ENCODE measurements at places on chromosomes 6 and 20. TPM values are rescaled to one million over a fixed set of nuclear protein-coding genes. Genes with fewer than 3 reads are reported as not detected.

GRCh38 chr20:35004749-35005462 lies 49.2 kb downstream of the MYH7B start:
- DNase-seq = no peak

- DNase-seq = no peak
Measured at GRCh38 chr6:106886922-106887797, 87.4 kb downstream of the CD24 start.

DNA sequence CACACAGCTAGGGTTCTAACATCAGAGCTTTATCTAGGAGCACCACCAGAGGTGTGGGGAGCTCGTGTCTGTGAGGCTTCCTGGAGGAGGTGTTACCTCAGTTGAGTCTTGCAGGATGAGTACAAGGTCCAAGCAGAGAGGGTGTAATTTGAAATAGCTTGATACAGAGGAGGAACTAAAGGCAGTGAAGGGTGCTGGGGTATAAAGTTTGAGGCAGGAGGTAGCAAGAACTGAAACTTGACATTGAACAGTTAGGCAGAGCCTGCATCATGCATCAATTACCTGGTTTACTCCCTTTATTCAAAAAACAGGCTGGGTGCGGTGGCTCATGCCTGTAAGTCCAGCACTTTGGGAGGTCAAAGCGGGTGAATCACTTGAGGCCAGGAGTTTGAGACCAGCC lies 241.2 kb downstream of the UST start:
- no peak for DNase-seq

- DNase-seq = no peak
Measured at GRCh38 chr6:105275542-105275941, 95.7 kb upstream of the POPDC3 start.

The MLIP gene
- total RNA-seq = not detected

The LPA gene
- total RNA-seq = not detected
